ENCODE measurements at places on chromosomes 12 and 14. TPM values are rescaled to one million over a fixed set of nuclear protein-coding genes. Genes with fewer than 3 reads are reported as not detected.

GRCh38 chr14:89269404-89269803 lies 147.6 kb downstream of the FOXN3 start:
- H3K4me1 ChIP-seq = no peaks in the 10 kb centered on the region
- H3K27me3 ChIP-seq = no peaks in the 10 kb centered on the region
- H3K27ac ChIP-seq = no peak overlapping the region
- DNase-seq = no peak

- no peak overlapping the region for H3K4me3 ChIP-seq
- no peak overlapping the region for H3K27ac ChIP-seq
- H3K27me3 ChIP-seq = no peaks in the 10 kb centered on the region
- DNase-seq = no peak
- no peaks in the 10 kb centered on the region for H3K4me1 ChIP-seq
Observed at GRCh38 chr12:66024949-66025348, 105.6 kb downstream of the LLPH start.

- no peaks in the 10 kb centered on the region for H3K27me3 ChIP-seq
- no peak overlapping the region for H3K27ac ChIP-seq
- H3K4me3 ChIP-seq = no peak overlapping the region
Observed at GRCh38 chr14:34660796-34661195, 30.8 kb upstream of the SNX6 start.

- peak within 1 kb of the TSS; percentile 75 for H3K4me3 ChIP-seq
- peaks cover 3% of the 10 kb centered on the region for H3K27me3 ChIP-seq
- DNase-seq = peak; percentile 89
- H3K27ac ChIP-seq = peak within 1 kb of the TSS; percentile 10
Observed at GRCh38 chr12:78864403-78864869, at the start of gene SYT1. TSS of gene SYT1 (plus strand) at chr12:78864774.

- H3K27ac ChIP-seq = no peak overlapping the region
- DNase-seq = no peak
- H3K27me3 ChIP-seq = no peaks in the 10 kb centered on the region
- peaks cover 6% of the 10 kb centered on the region for H3K36me3 ChIP-seq
- no peak overlapping the region for H3K4me3 ChIP-seq
Observed at GRCh38 chr14:101893759-101894158, 70.6 kb upstream of the DYNC1H1 start.

DNA sequence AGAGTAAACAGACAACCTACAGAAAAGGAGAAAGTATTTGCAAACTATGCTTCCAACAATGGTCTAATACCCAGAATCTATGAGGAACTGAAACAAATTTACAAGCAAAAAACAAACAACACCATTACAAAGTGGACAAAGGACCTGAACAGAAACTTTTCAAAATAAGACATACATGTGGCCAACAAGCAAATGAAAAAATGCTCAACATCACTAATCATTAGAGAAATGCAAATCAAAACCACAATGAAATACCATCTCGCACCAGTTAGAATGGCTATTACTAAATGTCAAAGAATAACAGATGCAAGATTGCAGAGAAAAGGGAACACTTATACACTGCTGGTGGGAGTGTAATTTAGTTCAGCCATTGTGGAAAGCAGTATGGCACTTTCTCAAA lies 125.8 kb downstream of the C12orf42 start:
- H3K27ac ChIP-seq = no peak overlapping the region
- H3K4me3 ChIP-seq = no peak overlapping the region
- H3K27me3 ChIP-seq = no peaks in the 10 kb centered on the region
- no peaks in the 10 kb centered on the region for H3K36me3 ChIP-seq
- no peak for DNase-seq

GRCh38 chr12:93705237-93705636 lies 28.1 kb downstream of the CRADD start:
- H3K27ac ChIP-seq = no peak overlapping the region
- H3K27me3 ChIP-seq = no peaks in the 10 kb centered on the region

DNA sequence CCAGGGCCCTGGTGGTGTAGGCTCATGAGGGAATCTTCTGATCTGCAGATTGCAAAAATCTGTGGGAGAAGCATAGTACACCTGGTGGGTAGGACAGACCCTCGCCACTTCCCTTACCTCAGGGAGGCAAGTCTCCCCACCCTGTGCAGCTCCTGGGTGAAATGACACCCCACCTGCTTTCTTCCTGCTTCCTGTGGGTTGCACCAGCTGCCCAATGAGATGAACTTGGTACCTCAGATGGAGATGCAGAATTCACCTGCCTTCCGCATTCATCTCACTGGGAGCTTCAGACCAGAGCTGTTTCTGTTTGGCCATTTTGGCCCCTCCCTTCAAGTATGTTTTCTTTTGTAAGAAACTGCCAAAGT lies 4.7 kb downstream of the CLEC2D start:
- peaks cover 9% of the 10 kb centered on the region for H3K4me1 ChIP-seq
- no peak overlapping the region for H3K27ac ChIP-seq
- H3K27me3 ChIP-seq = no peaks in the 10 kb centered on the region
- no peak overlapping the region for H3K4me3 ChIP-seq
- no peak for DNase-seq

DNA sequence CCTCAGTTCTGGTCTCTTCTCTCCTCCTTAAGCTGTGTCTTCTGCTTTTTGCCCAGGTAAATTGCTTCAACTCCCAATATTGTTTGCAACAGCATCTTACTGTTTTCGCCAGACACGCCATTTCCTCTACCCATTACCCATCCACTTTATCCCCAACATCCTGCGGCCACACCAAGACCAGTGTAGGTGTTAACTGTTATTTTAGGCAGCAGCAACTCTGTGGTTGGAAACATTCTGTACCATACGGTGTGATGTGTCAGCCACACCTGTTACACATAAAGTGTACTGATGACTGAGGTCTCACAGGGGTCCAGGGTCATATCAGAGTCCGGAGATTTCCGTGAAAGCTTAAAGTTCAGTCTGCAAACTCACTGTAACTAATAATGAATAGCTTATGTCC lies 21.8 kb upstream of the KLRD1 start:
- H3K36me3 ChIP-seq = no peaks in the 10 kb centered on the region
- H3K4me3 ChIP-seq = no peak overlapping the region
- H3K27ac ChIP-seq = no peak overlapping the region
- no peak for DNase-seq
- H3K4me1 ChIP-seq = no peaks in the 10 kb centered on the region

- no peaks in the 10 kb centered on the region for H3K36me3 ChIP-seq
- H3K4me1 ChIP-seq = peaks cover 10% of the 10 kb centered on the region
- no peak for DNase-seq
- H3K4me3 ChIP-seq = no peak overlapping the region
- H3K27me3 ChIP-seq = no peaks in the 10 kb centered on the region
- H3K27ac ChIP-seq = no peak overlapping the region
Observed at GRCh38 chr14:63483315-63483714, 59.9 kb downstream of the PPP2R5E start.

DNA sequence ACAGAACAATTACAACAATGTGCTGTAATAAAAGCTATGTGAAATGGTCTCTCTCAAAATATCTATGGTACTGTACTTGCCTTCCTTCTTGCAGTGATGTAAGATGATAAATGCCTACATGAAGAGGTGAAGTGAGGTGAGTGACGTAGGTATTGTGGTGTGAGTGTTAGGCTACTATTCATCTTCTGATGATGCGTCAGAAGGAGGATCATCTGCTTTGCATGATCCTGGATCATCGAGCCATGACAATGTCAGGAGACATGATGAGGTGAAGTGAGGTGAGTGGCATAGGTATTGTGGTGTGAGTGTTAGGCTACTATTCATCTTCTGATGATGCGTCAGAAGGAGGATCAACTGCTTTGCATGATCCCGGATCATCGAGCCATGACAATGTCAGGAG lies 105.8 kb downstream of the KCNC2 start:
- no peak overlapping the region for H3K27ac ChIP-seq
- DNase-seq = no peak
- no peaks in the 10 kb centered on the region for H3K4me1 ChIP-seq
- H3K36me3 ChIP-seq = no peaks in the 10 kb centered on the region

Gene KLRC2
- not detected for total RNA-seq

Gene GLS2
- total RNA-seq = under 0.01 TPM

Gene FAM90A1
- total RNA-seq = 0.33 TPM
